T-helper 1 cell (primary cell): ENCODE measurements at places on chromosomes 3 and 15.

DNA sequence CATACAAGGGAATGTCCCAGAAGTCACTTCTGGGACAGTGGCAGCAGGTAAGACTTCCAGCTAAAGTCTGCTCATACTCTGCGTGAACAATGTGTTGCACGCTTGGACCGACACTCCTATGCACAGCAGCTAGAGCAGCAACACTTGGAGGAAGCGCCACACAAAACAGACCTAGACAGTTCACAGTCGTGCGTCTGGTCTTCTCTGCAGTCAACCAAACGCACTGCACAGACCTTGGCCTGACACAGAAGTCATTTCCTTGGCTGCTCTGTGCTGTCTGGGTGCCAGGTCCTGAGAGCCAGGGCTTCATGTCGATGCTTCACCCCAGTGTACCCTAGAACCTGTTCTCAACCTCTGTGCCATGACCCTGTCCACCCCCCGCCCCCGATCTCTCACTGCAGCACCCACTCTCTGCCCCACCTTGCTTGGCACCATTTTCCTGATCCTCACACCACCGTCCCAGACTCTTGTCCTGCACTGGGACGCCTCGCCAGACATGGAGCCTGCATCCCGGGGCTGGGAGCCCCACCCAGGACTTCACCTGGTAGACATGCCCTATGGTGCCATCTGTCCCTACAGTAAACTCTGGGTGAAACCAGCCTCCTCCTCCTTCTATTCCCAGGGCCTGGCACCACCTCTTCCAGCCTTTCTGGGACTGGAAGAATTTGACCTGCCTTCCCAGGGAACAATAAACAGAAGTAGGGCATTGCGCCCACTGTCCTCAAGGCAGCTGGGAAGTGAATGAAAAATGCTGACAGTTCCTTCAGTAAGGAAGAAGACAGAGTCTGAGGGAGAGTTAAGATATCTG is 3.1 kb downstream of the ATP10A start:
- DNase-seq, result peak; percentile 46

GRCh38 chr15:90178468-90179435 is 22.4 kb upstream of the SEMA4B start:
- no peak for DNase-seq

DNA sequence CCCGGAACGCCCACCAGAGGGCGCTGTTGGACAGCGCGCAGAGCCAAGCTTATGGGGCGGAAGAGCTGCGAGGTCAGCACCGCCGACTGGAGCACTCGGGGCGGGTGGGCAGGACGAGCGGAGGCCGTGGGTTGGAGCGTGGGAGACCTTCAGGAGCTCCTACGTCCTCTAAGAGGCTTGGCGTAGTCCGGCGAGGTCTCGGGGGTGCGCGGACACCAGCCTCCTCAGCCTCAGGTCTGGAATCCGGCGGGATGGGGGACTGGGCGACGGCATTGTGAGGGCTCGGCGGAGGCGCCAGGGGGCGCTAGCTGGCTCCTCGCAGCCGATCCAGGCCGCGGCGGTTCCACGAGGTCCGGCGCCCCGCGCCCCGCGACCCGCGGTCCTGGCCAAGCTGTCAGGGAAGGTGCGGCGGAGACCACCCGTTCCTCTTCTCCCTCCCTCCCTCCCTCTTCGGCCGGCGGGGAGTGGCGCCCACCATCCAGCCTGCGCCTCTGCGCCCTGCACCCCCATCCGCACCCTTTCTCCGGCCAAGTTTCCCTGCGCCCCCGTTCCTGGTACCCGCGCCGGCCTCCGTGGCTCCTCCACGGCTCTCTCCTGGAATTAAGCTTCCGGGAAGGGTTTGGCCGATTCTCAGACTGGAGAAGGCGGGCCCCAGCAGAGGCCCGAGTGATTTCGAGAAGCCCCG is 24.3 kb upstream of the POLG start:
- DNase-seq, result peak; percentile 73

- DNase-seq, result no peak
These were observed 117.2 kb downstream of the UACA start for GRCh38 chr15:70646169-70646568.

- no peak for DNase-seq
These were observed 349.3 kb upstream of the THRB start for GRCh38 chr3:24843955-24844354.

GRCh38 chr3:39249453-39250115 is 30.3 kb downstream of the CX3CR1 start:
- DNase-seq, result no peak

- no peak for DNase-seq
These were observed 88.8 kb upstream of the TBL1XR1 start for GRCh38 chr3:177286034-177286433.
